SK-N-SH (cell line): ENCODE measurements at places on chromosomes 11 and 22.

DNA sequence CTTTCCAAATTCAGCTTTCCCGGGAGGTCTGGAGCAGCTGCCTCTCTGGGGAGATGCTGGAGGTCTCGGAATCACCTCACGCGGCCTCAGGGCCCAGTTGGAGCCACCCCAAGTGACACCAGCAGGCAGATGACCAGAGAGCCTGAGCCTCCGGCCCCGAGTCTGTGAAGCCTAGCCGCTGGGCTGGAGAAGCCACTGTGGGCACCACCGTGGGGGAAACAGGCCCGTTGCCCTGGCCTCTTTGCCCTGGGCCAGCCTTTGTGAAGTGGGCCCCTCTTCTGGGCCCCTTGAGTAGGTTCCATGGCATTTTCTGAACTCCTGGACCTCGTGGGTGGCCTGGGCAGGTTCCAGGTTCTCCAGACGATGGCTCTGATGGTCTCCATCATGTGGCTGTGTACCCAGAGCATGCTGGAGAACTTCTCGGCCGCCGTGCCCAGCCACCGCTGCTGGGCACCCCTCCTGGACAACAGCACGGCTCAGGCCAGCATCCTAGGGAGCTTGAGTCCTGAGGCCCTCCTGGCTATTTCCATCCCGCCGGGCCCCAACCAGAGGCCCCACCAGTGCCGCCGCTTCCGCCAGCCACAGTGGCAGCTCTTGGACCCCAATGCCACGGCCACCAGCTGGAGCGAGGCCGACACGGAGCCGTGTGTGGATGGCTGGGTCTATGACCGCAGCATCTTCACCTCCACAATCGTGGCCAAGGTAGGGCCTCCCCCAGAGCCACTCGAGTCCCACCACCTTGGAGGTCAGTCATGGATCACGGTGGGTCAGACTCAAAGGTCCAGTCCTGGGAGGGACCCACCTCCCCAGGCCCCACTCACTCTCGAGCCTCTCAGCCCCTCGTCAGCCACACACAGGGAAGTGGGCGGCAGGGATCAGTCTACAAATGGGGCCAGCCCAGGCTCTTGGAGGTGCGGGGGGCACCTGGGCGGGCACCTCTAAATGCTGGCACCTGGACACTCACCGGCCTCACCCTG lies 525 bp downstream of the SLC22A12 start:
- no peak for DNase-seq

- DNase-seq = no peak
Measured at GRCh38 chr11:31995525-31996094, 95.3 kb upstream of the RCN1 start.

DNA sequence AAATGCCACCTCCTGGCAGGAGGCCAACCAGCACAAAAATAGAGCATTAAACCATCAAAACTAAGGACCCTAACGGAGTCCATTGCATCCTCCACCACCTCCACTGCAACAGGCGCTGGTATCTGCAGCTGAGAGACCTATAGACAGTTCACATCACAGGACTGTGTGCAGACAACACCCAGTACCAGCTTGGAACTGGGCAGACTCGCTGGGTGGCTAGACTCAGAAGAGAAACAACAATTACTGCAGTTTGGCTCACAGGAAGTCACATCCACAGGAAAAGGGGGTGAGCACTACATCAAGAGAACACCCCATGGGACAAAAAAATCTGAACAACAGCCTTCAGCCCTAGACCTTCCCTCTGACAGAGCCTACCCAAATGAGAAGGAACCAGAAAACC lies 11.6 kb upstream of the TMEM45B start:
- no peak for DNase-seq

DNA sequence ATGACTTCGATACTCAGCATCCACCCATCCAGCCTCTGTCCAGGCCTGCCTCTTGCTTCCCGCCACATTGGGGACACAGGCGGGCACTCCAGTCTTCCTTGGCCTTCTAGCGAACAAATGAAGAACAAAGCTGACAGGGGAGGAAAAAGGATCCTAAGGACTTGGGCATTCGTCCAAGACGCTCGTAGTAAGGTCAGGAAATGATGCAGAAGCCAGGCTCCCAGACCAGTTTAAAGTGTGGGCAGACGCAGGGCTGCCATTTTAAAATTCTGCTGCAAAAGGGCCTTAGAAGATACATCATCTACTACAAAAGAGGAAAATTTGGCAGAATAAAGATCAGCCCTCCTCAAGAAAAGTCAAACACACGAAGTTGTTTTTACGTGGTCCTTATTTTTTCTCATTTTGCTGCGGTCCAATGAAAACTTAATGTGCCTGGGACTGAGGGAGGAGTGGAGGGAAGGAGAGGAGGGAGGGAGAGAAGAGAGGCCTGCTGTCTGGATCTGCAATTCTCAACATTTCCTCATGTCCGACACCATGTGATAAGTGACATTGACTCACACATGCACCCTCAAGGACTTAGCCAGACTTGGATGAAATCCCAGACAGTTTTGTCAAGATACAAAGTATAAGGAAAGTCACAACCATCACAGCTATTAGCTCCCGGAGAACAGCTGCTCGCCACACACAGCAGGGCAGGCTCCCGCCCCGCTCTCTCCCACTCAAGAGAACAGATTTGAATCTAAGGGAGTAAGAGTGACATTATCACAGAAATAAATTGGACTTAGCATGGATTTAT lies 5.7 kb downstream of the DNAL4 start:
- peak; percentile 59 for DNase-seq

- DNase-seq = no peak
Measured at GRCh38 chr22:30286331-30286730, 3.0 kb downstream of the CASTOR1 start.

DNA sequence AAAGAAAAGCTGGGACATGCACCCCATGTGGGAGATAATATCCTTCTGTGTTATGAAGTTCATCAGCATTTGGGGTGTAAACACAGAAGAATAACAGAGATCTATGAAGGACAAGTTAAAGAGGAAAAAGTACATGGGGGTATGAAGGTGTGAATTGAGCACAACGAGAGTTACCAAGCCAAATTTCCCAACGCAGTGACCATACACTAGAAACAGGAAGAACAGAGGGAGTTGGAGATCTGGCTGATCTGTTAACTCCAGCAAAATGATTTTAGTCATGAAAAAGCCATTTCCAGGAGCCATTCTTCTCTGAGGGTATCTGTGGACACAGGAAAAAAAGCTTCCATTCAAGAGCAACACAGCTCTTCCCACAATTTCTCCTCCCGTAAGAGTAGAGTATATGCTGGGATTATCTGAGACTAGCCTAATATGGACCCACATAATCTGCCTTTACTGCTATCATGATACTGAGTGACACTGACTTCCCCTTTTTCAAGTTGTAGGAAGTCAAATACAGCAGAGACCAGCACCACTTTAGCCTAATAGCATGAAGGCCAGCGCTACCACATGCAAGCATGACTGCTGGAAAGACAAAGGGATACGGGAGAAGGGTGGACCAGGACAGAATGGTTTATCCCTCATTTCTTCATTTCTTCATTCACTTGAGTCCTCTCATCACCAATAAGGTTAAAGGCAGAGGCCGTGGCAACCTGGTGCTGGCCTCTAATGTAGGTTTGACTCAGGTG lies 19.6 kb upstream of the OR8D2 start:
- DNase-seq = no peak

GRCh38 chr22:42697542-42698013 lies 23.1 kb downstream of the A4GALT start:
- DNase-seq = no peak

DNA sequence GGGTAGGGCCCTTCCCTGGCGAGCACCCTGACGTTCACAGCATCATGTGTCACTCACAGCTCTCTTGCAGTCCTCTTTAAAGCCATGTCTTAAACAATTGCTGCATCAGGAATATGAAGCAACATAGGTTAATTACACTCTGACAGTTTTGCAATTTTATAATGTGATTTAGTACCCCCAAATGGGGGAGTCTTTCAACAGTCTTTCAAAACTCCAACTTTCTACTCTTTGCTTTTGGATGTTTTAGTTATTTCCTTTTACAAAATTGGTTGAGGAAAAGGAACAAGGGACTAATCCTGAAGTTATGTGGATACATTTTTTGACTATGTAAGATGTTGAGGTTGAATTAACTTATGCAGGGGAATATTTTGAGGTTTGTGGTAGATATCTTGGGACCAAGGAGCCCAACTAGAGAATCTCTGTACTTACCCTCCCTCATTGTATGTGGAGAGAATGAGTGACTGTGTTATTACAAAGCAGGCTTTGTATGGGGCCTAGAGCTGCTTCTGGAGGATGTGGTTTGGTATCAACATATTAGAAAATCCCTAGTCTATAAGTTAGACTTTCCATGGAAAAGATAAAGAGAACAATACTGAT lies at the start of gene MMP8:
TSS of gene MMP8 (minus strand) at position 51 of the 597 bp plus-strand sequence. CDS start 99 bp downstream, outside the sequence.
- no peak for DNase-seq

DNA sequence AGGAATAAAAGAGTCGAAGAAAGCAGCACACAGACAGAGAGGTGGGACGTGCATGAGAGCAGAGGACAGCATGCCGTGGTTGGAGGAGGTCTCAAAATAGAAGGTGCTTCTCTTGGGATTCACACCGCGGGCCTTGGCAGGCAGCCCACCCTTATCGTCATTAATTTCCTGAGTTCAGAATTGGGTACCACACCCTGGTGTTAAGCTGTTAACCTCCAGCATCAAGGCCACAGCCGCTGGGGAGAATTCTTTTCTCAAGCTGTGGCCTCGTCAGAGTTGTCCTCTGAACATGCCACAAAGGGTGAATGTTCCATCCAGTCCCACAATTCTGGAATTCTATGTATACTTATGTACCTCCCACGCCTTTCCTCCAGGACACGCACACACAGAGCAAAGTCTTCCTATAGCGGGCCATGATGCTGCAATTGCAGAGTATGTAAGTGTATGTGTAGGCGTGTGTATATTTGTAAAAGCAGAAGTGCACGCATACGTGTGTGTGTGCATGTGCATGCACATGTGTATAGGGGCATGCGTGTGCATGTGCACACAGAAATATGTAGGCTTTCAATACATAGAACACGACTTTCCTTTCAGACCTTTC lies 39.0 kb downstream of the ADAMTS8 start:
- no peak for DNase-seq

DNA sequence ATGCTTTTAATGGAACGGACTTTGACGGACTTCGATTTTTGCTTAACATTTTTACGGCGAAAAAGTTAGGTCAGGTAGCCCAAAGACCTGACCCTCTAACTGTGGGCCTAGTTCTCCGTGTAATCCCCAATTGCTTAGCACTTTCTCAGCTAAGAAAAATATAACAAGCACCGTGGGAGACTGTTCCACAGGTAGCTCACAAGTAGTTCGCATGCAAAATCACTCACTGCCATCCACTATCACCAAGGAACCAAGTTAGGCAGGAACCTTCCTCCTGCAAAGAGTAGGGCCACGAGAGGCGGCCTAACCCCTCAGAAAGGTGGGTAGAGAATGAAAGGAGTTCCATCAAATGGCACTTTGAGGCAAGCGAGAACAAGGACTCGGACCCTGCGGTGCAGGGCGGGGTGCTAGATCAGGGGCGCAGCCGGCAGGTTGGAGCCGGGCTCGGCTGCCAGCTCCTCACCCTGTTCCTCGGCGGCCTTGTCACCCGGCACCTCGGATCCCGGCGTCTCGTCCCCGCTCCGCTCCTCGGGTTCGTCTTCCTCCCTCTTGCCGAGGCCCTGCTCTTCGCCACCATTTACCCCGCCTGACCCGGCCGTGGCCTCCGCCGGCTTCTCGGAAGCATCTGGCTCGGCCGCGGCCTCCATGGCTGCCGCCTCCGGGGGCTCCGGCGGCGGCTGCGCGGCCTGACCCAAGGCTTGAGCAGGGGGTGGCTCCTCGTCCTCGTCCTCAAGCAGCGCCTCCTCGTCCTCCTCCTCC lies 922 bp downstream of the HNRNPUL2 start:
- no peak for DNase-seq

DNA sequence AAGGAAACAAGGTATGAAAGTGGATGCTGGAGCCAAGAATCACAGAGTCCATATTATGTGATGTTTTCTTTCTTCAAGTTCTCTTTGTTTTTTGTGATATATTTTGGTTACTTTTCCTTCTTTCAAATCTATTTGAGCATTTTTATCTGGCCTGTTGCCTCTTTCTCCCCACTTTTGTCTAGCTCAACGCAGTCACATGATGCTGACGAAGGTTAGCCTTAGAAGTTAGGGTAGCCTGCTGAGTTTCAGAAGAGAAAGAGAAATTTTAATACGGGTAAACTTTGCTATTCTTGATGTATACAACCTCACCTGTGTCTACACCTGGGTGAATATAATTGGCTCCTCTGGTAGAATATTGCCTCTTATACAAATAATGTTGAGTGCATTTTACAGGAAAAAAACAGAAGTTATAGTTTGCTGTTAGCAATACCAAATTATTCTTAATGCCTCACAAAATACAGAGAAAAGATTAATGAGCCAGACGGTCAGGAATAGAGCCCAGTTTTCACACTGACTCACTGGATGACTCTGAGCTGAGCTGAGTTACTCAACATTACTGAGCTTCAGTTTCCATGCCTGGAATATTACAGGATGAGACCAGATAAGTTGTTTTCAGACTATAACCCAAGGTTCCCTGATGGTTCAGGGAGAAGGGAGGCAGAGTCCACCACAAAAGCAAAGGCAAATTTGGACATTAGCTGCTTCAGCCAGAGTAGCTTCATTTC lies 161.6 kb upstream of the BDNF start:
- no peak for DNase-seq

DNA sequence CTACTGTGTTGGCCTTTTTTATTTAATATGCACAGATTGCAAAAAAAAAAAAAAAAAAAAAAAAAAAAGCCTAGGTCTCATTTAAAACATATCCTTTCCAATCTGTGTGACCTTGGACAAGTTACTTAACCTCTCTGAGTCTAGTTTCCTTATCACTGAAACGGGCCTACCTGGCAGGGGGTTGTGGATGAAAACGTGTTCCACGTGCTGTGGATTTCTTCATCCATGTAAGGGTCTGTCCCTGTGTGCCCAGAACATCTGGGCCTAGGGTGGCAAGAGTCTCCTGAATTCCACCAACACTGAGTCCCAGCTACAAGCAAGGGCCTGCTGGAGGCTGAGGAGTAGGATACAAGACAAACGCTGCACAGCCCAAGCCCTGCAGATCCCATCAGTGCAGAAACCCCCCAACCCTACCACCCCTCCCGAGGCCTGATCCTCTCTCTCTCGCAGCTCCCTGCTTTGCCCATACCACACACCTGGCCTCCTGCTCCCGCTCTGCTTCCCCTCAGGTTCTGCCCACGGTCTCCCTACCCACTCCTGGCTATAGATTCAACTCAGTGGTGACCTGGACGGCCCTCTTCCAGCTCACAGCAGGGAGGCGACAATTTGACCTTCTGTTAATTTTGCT lies 4.7 kb upstream of the GNAZ start:
- DNase-seq = peak; percentile 10

GRCh38 chr11:30423886-30424285 lies 101.0 kb downstream of the ARL14EP start:
- DNase-seq = no peak

- no peak for DNase-seq
Measured at GRCh38 chr11:131683131-131683530, 312.7 kb downstream of the NTM start.

DNA sequence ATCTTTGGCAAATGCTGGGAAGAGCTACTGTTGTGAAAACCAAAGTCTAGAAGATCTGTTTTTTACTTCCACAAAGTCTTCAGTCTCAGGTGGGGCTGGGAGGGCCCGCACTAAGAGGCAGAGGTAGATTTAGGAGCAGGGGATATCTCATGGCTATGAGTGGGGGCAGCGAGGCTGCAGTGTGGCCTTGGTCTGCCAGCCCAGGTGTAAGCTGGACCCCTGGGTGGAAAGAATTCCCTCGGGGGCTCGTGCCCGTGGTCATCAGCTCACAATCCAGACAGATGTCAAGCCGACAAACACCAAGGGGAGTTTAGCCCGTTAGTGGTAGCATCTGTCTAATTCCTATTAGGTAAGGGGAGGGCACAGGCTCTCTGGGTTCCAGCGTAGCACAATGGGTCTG lies 9.0 kb downstream of the PKNOX2 start:
- DNase-seq = no peak

GRCh38 chr11:117037279-117037974 lies 60.8 kb downstream of the SIK3 start:
- DNase-seq = no peak
